CD4-positive, alpha-beta T cell treated with Interleukin-4 for 4 hours (primary cell): ENCODE measurements at places on chromosomes 11 and 22.

GRCh38 chr22:27032091-27032761, 374.8 kb downstream of the MIAT start:
- no peak for DNase-seq

- DNase-seq, result peak; percentile 35
These were observed 6.9 kb upstream of the POLDIP3 start for GRCh38 chr22:42621505-42622002.

DNA sequence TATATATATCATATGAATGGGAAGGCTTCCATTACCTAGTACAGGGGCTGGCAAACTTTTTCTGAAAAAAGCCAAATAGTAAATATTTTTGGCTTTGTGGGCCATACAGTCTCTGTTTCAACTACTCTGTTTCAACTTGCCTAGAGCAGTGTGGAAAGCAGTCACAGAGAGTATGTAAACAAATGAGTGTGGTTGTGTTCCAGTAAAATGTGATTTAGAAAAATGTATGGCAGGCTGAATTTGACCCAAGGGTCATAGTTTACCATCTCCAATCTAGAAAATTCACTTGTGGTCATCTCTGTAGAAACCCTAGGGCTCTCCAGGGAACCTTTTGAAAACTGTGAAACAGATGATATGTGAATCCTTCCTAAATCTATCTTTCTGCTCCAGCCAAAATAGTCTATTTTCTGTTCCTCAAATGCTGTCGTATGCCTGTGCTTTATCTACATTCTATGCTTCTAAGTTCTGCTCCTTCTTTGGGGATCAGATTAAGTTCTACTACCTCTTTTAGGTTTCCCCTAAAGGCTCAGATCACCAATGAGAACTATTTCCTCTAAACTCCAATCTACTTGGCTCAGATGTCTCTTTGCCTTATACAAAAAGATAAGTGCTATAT, 356.2 kb downstream of the METTL15 start:
- DNase-seq, result no peak

DNA sequence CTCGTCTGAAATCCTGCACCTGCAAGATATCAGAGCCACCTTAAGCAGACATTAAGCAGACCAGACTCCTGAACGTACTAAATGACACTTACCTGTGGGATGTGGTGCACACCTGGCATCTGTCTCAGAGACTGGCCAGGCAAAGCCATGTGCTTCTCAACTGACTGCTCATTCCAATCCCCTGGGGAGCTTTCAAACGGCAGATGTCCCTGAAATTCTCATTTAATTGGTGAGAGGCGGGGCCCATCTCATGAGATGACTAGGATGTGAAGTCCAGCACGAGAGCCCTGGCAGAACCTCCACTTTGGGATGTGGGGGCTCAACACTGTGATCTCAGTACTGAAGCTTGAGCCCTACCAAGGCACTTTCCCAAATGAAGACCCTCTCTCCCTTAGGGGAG, 84.9 kb upstream of the HMGXB4 start:
- DNase-seq, result no peak

- DNase-seq, result no peak
These were observed 3.7 kb downstream of the SERPIND1 start for GRCh38 chr22:20777420-20778177.

GRCh38 chr11:60396799-60397198, 540 bp downstream of the MS4A14 start:
- DNase-seq, result peak; percentile 32

- no peak for DNase-seq
These were observed 15.6 kb upstream of the DNAJB7 start for GRCh38 chr22:40877488-40877887.

GRCh38 chr22:46540874-46541273, 3.5 kb upstream of the CELSR1 start:
- DNase-seq, result no peak

DNA sequence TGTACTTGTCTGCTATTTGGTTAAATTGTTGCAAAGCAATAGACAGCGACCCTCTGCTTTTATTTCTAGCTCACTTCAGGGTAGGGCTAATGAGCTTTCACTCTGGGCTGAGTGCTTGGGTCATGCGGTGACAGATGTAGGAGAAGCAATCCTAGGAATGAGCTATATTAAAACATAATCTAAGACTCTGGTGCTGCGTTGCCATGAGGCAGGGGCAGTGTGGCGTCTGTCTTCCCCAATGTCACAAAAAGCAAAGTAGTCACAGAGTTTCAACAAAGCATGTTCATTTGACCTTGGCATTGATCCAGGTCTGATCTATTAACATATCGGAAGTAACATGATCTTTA, 55.5 kb upstream of the GRAMD1B start:
- DNase-seq, result no peak

GRCh38 chr11:46237248-46238077, 40.0 kb upstream of the CREB3L1 start:
- DNase-seq, result peak; percentile 48

DNA sequence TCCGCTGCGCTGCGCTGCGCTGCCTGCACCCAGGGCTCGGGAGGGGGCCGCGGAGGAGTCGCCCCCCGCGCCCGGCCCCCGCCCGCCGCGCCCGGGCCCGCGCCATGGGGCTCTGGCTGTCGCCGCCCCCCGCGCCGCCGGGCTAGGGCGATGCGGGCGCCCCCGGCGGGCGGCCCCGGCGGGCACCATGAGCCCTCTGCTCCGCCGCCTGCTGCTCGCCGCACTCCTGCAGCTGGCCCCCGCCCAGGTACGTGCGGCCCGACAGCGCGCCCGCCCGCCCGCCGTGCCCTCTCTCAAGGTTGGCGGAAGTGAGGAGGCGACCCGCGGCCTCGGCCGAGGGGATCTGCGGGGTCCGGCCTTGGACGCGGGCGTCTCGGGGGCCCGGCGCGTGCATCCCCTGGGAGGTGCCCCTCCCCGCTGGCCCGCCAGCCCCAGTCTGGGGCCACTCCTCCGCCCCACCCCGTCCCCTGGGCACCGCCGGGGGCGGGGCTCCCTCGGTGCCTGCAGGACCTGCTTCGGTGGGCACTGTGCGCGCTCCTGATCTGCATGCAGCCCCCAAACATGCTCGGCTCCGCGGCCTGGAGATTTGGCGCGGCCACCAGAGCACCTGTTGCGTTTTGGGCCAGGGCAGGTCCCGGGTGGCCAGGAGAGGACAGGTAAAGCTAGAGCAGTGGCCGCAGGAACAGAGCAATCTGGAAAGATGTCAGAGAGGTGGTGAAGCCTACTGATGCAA, 429 bp downstream of the VEGFB start:
- no peak for DNase-seq

GRCh38 chr22:42544686-42545085, 9.1 kb upstream of the SERHL2 start:
- DNase-seq, result no peak

GRCh38 chr11:12403122-12403996, 26.0 kb downstream of the PARVA start:
- DNase-seq, result no peak

DNA sequence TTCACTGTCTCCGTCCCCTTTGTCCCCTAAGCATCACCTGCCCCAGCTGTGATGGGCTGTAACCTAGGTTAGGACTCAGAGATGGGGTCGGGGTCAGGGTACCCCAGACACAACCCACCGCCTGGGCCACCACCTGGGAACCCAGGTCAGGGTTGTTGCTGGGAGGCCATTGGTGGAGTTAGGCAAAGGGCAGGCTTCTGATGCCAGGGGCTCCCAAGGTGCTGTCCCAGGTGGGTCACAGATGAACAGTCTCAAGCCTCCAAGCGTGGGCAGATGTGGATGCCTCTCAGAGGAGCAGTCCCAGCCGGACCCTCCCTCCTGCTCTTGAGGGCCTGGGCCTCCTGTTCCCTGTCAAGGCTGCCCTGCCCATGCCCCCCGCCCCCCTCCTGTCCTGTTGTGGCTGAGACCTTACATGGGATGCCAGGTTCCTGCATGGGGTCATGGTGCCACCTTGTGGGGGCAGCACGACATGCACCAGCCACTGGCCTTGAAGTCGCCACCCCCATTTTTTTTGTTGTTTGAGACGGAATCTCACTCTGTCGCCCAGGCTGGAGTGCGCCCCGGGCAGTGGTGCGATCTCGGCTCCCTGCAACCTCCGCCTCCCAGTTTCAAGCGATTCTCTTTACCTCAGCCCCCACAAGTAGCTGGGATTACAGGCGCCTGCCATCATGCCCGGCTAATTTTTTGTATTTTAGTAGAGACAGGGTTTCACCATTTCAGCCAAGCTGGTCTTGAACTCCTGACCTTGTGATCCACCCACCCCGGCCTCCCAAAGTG, 12.1 kb downstream of the GATD1 start:
- DNase-seq, result peak; percentile 66

- no peak for DNase-seq
These were observed 79.9 kb downstream of the MS4A13 start for GRCh38 chr11:60594998-60595642.

DNA sequence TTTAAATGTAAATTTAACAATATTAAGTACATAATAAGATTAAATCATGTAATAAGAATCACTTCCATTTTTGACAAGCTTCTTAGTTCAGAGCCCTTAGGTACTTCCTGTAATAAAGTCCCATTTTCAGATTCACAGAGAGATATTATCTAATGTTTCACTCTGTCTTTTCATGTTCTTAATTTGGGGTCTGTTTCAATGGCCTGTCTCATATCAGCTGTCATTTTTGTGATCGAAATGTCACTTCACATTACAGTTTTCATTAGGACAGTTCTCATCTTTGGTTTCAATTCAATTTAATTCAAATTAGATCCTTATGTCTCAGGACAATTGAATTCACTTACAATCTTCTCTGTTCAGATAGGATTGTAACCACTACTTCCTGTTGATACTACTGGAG, 22.6 kb upstream of the OLFML1 start:
- no peak for DNase-seq

DNA sequence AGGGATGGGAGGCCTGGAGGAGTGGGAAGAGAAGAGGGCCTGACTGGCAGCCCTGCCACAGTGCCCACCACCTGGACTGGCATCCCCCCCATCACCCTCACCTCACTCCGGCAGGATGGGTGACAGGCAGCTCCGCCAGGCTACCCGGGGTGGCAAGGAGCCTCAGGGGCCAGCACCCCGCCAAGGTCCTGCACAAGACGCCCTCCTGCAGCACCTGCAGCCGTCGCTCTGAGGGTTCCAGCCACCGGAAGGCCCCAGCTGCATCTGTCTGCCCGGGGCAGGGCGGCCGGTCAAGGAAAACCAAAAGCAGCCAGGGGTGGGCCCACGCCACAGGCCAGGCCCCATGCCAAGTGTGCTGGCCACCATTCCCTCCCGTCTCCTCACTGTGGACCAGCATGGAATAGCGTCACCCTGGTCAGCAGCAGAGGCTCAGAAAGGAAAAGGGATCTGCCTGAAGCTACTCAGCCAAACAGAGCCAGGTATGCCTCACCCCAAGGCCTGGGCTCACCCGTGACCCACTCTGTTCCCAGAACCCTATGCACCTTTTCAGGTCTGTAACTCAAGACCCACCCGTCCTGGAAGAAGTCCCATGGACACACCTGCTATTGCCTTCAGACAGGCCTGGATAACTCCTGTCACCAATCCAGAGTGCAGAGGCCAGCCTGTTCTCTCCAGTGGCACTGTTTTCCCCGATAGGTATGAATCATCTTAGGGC, 7.0 kb downstream of the RHBDD3 start:
- DNase-seq, result no peak

GRCh38 chr11:8531312-8531711, 62.7 kb downstream of the STK33 start:
- DNase-seq, result no peak

DNA sequence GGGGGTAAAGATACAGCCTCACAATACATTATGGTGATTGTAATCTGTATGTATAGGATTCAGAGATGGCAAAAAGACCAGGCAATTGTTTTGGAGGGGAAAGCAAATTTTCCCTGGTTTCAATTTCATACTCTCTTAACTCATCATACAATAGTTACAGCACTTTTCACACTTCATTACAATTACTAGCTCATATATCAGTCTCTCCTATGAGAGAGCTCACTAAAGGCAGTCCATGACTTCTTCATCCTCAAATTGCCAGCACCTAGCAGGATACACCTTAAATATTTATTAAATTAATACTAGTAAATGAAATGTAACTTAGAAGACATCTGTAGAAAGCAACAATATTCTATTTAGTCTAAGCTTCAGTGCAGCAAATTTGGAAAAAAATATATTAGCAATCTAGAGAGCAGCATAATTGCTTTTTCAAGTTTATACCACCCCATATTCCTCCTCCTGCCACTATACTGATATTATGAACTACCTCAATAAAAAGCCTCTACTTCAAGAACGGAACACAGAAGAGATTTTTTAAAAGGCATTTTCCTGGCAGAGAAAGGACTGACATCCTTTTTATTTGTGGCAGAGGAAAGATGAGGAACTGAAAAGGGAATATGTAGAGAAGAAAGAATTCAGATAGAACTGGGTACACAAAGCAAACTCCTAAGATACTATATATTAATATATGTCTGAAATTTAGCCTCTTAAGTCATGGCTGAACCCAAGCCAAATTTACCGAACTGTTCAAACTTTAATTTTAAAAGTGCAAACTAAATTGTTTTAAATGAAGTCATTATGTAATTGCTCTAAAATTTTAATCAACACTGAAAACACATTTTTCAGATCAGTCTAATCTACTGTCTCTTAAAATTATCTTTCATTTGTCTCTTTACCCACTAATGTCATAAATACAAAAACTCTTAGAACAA, 27.7 kb downstream of the PICALM start:
- DNase-seq, result no peak

DNA sequence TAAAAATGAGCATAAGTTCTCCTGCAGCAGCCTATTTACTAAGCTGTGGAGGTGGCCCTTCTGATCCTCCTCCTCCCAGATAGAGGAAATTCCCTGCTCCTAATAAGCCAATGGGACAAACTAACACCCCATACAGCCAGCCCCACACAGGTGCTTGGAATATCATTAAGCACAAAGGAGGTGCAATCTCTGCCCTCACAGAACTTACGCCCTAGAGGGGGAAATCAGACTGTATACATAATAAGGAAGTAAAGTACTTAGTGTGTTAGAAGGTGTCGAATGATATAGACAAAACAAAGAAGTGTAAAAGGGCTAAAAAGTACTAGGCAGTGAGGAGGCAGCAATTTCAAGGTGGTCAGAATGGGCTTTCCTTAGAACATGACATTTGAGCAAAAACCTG, 5.8 kb downstream of the MS4A12 start:
- no peak for DNase-seq

DNA sequence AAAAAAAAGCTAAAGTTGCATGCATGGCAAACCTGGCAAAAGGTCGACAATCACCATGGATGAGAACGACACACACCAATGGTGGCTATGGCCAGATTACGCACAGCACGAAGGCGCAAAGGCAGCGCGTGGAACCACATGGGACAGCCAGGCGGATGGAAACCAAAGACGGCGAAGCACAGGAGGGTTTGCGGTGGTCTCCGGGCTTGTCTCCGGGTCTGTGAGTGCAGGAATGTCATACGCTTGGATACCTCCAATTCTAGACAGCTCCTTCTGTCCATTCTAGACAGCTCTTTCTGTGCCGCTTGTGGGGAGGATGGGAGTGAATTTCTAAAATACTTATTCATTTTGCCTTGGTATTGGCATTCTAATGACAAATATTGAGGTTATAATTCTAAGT, 685.4 kb downstream of the BRD1 start:
- DNase-seq, result no peak

DNA sequence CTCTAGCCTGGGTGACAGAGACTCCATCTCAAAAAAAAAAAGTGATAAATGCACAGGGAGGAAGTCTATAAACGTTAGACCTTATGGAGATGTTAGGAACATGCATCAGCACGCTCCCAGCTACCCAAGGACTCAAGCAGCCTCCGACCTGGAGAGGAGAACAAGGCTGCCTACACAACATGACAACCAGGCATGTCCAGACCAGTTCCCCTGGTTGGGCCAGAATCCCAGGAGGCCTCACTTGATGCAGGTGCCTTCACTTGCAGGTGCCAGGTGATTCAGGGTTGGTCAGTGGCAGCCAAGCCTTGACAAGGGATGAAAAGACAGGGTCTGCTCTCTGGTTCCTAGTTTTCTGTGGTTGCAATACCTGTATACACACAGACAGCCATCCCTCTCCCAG, 5.9 kb downstream of the RANGAP1 start:
- no peak for DNase-seq
